ENCODE measurements at places on chromosomes 12 and 14. TPM values are rescaled to one million over a fixed set of nuclear protein-coding genes. Genes with fewer than 3 reads are reported as not detected.

ZFYVE1 gene
- total RNA-seq: 8.8 TPM

SERPINA9 gene
- not detected for total RNA-seq

RBP5 gene
- total RNA-seq: not detected

REP15 gene
- total RNA-seq: 0.52 TPM

HRK gene
- 1.1 TPM for total RNA-seq

KRT3 gene
- total RNA-seq: 0.08 TPM

CIT gene
- total RNA-seq: 11.0 TPM

TMPRSS12 gene
- total RNA-seq: not detected

TNS2 gene
- total RNA-seq: 48.7 TPM

AQP6 gene
- total RNA-seq: not detected

EPYC gene
- total RNA-seq: not detected

MYH6 gene
- total RNA-seq: 0.03 TPM

VDR gene
- total RNA-seq: 3.0 TPM

GAPDH gene
- 6,831 TPM for total RNA-seq

RD3L gene
- total RNA-seq: not detected

FOXG1 gene
- 0.10 TPM for total RNA-seq

DNAL1 gene
- total RNA-seq: 8.9 TPM

GPR135 gene
- total RNA-seq: 1.1 TPM

SIX6 gene
- not detected for total RNA-seq

LRRIQ1 gene
- total RNA-seq: 1.0 TPM

APOLD1 gene
- 0.17 TPM for total RNA-seq

LAG3 gene
- total RNA-seq: 2.1 TPM

TECPR2 gene
- total RNA-seq: 7.0 TPM

C12orf42 gene
- not detected for total RNA-seq

DAO gene
- not detected for total RNA-seq

MIP gene
- not detected for total RNA-seq

RPGRIP1 gene
- 0.20 TPM for total RNA-seq

ITGB7 gene
- total RNA-seq: 0.63 TPM

KRT79 gene
- not detected for total RNA-seq

TAS2R13 gene
- not detected for total RNA-seq

ADAM21 gene
- 0.05 TPM for total RNA-seq

HAL gene
- 0.29 TPM for total RNA-seq

RIMBP2 gene
- total RNA-seq: not detected

FAM90A1 gene
- total RNA-seq: not detected

PITPNM2 gene
- 15.8 TPM for total RNA-seq

CPNE6 gene
- total RNA-seq: 0.16 TPM

HVCN1 gene
- total RNA-seq: 0.59 TPM

DNAJC22 gene
- total RNA-seq: 18.4 TPM

KRT4 gene
- total RNA-seq: 3.9 TPM

TRIP11 gene
- total RNA-seq: 12.0 TPM

LRRC43 gene
- total RNA-seq: not detected

PTHLH gene
- 17.9 TPM for total RNA-seq

OTOGL gene
- total RNA-seq: not detected

AKAP6 gene
- total RNA-seq: 0.45 TPM

EGLN3 gene
- 5.3 TPM for total RNA-seq

CHMP4A gene
- 81.2 TPM for total RNA-seq

CNTN1 gene
- total RNA-seq: 55.1 TPM

CYP27B1 gene
- 1.7 TPM for total RNA-seq

OR6C2 gene
- not detected for total RNA-seq

RNF31 gene
- total RNA-seq: 20.9 TPM

RNASE1 gene
- total RNA-seq: 0.17 TPM
